ENCODE measurements at places on chromosomes 1 and 21.

- no peak for DNase-seq
Observed at GRCh38 chr1:77828098-77828497, 48.6 kb downstream of the MIGA1 start.

GRCh38 chr1:180188091-180188506 is 33.4 kb downstream of the QSOX1 start:
- DNase-seq = no peak

- DNase-seq = no peak
Observed at GRCh38 chr1:66168948-66169671, 364.8 kb upstream of the SGIP1 start.

GRCh38 chr1:71074681-71075080 is 6.2 kb downstream of the ZRANB2 start:
- DNase-seq = no peak

DNA sequence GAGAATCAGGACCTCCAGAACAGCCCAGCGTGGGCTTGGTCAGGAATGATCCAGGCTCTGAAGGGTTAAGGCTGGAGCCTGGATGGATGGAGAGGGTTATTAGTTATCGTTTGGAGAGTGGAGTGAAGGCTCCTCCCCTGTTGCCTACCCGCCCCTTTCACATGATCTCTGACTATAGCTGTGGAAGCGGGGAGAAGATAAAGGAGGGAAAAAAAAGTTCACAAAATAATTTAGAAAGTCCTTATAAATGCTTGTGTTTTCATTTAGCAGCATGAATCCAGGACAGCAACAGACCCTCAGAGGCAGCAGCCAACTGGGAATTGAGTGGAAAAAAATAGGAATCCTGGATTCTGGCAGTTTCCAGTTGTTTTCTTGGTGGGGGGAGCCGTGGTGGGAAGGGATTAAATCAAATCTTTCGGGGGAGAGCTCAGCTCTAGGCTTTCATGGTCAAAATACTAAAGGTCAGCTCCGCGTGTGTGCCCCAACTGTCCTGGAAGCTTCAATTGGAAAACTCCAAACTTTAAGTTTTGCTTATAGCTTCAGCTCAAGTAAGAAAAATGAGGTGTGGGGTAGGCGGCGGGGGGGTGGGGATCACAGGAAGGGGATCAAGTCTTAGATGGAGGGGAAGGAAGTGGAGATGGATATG is 595 bp upstream of the DDR2 start:
- no peak for DNase-seq

DNA sequence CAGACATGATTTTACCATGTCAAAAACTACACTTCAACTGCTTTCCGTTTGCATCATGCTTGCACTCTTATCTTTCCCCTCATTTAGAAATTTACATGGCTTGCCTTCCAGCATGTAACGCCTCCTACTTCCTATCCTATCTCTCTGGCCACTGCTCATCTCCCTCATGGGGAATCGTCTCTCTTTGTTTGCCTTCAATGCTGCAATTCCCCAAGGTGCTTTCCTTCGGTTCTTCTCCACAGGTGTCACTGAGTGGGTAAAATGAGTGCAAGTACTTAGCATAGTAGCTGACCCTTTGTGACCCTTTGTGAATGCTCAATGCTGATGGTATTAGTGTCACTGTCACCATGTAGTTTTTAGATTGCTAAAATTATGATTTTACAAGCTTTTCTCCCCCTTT is 63.1 kb downstream of the APP start:
- DNase-seq = no peak

GRCh38 chr1:87200875-87201638 is 127.6 kb upstream of the LMO4 start:
- no peak for DNase-seq

DNA sequence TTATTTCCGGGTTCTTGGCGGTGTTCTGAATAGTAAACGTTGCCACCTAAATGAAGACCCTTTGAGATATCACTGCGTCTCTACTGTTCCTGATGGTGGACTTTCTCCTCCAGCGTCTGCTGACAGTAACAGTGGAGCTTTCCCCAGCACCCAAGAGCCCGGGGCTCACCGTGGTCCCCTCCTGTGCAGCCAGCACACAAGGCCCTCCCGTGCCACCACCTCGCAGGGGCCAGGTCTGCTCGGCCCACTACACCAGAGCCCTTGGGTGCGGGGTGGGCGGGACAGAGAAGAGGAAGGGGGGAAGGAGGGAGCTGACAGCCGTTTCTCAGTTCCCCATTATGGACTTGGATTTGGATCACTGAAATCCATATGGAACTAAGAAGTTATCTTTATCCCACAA is 61.2 kb upstream of the TRAPPC10 start:
- DNase-seq = no peak

DNA sequence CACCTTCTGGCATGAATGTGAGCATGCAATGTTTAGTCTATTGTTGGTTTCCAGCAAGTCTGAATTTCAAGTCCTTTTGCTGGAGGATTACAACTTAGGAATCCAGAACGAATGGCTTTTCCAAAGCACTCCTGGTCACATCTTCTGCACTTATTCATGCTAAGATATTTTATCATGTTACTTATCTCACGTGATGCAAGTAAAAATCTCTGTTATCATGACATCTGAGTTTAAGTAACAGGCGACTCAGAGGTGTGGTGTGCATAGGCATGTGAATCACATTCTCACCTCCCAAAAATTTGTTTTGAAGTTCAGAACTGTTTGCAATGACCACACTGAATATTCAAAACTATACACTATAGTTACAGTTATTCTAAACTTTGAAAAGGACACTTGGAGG is 204.8 kb upstream of the FGGY start:
- no peak for DNase-seq

DNA sequence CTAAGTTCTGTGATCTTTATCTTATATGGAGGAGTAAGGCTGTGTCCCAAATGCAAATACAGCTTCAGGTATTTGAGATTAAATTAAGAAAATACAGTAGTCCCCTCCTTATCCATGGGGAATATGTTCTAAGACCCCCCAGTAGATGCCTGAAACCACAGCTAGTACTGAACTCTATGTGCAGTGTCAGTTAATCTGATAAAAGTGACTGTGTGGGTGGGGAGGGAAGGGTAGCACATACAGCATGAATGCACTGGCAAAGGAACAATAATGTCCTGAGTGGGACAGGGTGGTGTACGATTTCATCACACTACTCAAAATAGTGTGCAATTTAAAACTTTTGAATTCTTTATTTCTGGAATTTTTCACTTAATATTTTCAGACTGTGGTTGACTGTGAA is 83.1 kb downstream of the HS2ST1 start:
- DNase-seq = no peak

DNA sequence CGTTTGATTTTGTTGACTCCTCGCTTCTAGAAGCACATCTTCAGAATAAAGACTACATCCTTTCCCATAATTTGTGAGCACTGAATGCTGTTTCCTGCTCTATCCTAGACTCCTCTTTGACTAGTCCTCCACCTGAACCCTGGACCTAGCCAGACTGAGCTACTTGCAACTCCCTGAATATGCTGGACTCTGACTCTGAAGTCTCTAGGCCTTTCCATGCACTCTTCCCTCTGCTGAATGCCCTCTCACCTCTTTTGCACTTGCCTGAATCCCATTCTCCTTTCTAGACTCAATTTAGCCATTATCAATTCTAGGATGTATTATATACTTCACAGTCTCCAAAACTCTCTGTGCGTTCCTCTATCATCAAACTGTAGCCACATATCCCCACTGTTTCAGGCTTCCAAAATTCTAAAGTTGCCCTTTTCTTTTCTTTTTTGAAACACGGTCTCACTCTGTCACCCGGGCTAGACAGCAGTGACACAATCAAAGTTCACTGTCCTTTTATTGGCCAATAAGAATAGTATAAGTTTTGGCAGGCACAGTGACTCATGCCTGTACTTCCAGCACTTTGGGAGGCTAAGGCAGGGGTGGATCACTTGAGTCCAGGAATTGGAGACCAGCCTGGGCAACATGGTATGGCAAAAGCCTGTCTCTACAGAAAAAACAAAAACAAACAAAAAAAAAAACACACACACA is 127.0 kb downstream of the LTN1 start:
- no peak for DNase-seq

DNA sequence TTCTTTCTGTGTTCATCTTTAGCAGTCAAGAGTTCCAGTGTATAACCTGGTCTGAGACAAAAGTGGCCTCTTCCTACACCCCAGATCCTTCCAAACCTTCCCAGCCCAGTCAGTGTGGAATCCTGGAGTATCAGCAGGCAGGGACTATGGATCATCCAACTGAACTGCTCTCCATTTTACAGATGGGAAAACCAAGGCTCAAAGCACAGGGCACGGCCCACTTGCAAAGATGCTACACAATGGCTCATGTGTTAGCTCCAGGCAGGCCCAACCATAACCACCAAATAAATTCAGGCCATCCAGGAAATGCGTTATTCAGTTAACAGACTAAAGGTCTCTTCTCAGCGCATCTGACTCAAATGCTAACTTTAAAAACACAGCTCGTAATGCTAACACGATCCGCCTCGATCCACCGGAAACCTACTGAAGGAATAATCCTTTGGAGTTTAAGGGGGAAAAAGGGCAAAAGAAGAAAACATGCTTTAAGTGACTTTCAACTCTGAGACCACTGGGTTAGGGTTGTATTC is 7.1 kb downstream of the GLIS1 start:
- DNase-seq = no peak

DNA sequence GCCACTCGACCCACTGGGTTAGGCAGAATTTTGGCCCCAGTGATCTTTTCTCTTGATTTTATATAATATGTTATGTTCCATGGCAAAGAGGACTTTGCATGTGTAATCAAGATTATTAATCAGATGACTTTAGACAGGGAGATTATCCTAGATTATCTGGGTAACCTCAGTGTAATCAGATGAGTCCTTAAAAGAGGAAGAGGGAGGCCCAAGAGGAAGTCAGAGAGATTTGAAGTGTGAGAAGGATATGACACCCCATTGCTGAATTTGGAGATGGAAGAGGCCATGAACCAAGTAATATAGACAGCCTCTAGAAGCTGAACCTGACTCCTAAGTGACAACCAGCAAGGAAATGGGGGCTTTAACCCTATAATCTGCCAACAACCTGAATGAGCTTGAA is 117.1 kb upstream of the CSF3R start:
- no peak for DNase-seq

DNA sequence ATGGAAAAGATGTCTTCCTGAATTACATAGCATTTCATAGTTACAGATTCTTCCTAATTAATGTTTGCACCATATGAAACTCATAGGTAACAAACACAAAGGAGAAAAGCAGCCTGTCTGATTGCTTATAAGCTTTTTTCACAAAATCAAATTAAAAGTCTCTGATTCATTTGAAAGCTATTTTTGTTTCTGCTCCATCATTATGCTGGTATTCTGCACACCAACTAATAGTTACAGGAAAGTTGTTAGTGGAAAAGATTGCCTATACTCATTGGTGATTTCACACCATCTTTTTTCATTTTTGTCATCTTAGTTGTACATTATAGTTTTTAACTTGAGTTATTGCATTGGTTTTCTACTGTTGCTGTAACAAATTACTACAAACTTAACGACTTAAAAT is 70.0 kb downstream of the PRKAA2 start:
- no peak for DNase-seq

DNA sequence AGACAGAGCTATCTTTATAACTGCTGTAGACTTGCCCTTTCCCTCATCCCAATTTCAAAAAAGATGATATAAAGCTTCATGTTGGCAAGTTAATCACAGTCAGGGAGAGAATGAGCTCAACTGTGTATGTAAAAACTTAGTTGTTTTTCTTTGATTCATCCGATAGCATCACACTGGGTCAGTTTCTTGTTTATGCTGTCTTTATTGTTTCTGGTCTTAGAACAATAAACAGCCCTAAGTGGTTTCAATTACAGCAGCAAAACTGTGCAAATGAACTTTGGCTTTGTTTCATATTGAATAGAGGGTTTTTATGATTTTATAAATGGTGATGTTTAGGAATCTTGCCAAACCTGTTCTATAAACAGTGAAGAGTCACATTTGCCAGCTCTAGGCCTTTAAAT is 423.8 kb upstream of the CXADR start:
- DNase-seq = no peak

- no peak for DNase-seq
Observed at GRCh38 chr1:236356141-236356540, 37.9 kb upstream of the EDARADD start.

- no peak for DNase-seq
Observed at GRCh38 chr1:7300893-7301663, 470.0 kb upstream of the VAMP3 start.

DNA sequence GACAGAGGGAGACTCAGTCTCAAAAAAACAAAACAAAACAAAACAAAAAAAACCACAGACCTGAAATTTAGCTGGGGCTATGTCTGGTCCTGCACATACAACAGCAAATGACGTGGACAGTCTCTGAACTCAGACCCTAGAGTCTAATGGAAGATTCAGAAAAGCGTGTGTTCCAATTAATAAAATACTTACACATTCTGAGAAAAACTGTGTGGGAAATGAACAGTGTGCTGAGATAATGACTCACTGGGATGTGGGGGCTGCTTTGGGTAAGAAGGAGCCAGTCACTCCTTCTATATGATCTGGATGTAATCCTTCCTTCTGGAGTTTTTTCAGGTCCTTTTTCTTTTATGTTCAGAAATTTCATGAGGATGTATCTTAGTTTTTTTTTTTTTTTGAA is 29.4 kb downstream of the CLDN14 start:
- no peak for DNase-seq

DNA sequence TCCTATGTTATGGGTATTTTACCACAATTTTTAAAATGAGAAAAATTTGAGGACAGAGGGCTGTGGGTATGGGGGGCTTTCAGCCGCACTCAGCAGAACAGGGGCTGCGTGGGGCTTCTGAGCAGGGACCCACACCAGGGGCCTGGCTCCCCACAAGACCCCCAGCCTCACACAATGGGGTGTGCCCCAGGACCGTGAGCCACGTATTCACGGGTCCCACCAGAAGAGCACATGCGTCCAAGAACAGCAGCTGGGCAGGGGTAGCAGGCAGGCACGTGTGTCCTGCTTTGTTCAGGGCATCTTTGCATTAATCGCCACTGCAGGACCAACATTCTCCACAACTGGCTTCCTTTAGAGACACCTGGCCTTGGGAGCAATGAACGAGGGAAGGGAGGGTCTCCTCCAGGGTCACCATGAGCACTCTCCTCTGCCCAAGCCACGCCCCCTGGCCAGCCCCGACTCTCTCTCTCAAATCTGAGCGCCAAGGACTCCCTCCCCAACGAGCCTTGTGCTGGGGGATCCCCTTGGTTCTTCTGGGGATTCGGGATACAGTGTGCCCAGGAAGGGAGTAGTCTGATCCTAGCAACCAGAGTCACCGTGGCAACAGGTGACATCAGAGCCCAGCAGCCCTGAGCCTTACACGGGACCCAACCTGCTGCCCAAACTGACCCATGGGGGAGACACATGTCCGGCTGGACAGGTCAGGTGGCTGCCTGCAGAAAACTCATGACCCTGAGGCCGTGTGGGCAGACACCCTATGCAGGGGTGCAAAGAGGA is 7.4 kb upstream of the ARF1 start:
- no peak for DNase-seq

GRCh38 chr1:248862695-248862997 is 3.8 kb upstream of the ZNF692 start:
- no peak for DNase-seq

- DNase-seq = no peak
Observed at GRCh38 chr1:201381130-201381529, 3.6 kb upstream of the TNNT2 start.

- no peak for DNase-seq
Observed at GRCh38 chr1:96366516-96366915, 355.1 kb upstream of the PTBP2 start.

- DNase-seq = peak; percentile 29
Observed at GRCh38 chr21:41816583-41817165, 49.8 kb upstream of the RIPK4 start.

Data from stimulated activated CD4-positive, alpha-beta T cell treated with anti-CD3 and anti-CD28 coated beads, Interleukin-1b, Interleukin-23, amount 100 ng/mL, for 1 hour (primary cell).